Progenitor cell of endocrine pancreas (in vitro differentiated cells): ENCODE measurements at places on chromosomes 6 and 20. TPM values are rescaled to one million over a fixed set of nuclear protein-coding genes. Genes with fewer than 3 reads are reported as not detected.

- H3K27me3 ChIP-seq = no peaks in the 10 kb centered on the region
- no peak overlapping the region for H3K4me3 ChIP-seq
- no peak for DNase-seq
- H3K27ac ChIP-seq = no peak overlapping the region
- H3K4me1 ChIP-seq = peaks cover 43% of the 10 kb centered on the region
These were observed 22.8 kb downstream of the FYN start for GRCh38 chr6:111850295-111850937.

DNA sequence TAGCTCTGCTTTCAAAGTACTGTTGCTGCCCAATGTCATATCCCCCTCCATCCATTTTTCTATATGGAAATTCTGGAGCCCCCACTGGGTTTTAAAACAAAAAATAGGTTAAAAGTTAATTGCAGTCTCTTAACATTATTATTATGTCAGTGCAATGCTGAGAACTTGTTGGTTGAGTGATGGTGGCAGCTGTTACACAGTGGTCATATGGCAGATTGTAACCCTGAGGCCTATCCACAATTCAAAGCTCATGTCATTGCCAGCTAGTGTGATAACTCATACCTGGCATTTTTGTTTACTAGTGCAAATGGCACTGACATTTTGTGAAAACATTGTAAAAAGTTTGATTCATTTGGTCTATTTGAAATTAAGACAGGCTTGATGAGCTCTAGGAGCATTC lies 305.7 kb upstream of the FLRT3 start:
- H3K4me3 ChIP-seq = no peak overlapping the region
- H3K36me3 ChIP-seq = peaks cover 7% of the 10 kb centered on the region
- peaks cover 4% of the 10 kb centered on the region for H3K4me1 ChIP-seq
- H3K27me3 ChIP-seq = no peaks in the 10 kb centered on the region
- DNase-seq = no peak

- DNase-seq = no peak
- H3K4me3 ChIP-seq = no peak overlapping the region
- H3K4me1 ChIP-seq = peaks cover 10% of the 10 kb centered on the region
- H3K27ac ChIP-seq = no peak overlapping the region
- H3K36me3 ChIP-seq = no peaks in the 10 kb centered on the region
These were observed 4.6 kb upstream of the MDGA1 start for GRCh38 chr6:37702314-37702713.

DNA sequence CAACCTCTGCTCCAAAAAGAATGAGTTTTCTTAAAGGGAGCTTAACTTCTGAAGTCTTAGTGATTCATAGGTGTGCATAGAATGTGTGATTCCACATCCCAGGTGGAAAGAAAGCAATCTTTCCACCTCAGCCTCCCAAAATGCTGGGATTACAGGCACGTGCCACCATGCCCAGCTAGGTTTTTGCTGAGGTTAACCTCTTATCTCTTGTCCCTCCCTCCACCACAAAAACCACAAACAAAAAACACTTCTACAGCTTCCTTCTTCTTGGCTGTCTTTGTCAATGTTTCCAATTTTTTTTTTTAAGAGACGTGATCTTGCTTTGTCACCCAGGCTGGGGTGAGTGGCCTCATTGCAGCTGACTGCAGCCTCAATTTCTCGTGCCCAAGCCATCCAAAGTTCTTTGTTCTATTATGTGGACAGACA lies 8.1 kb upstream of the CSE1L start:
- H3K4me1 ChIP-seq = peaks cover 2% of the 10 kb centered on the region
- no peak for DNase-seq
- H3K4me3 ChIP-seq = no peak overlapping the region
- peaks cover 3% of the 10 kb centered on the region for H3K36me3 ChIP-seq
- H3K27me3 ChIP-seq = no peaks in the 10 kb centered on the region

SLC13A3 gene
- total RNA-seq = 2.9 and 5.0 TPM in 2 replicates

DNA sequence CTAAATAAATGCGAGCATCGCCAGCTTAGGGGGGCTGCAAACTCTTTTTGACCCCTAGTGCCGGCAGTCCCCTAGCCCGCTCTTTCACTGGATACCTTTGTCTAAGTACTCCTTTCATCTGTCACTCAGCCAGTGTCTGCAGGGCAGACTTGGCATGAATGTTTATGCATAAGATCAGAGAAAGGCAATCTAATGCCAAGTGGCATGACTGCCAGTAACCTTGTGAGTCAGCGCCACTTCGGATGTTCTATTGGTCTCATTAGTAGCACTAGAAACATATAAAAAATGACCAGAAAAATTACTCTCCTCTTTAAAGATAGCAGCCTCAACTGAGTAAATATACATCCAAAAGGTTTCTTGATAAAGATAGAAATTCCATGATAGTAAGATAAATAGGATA lies 192.2 kb downstream of the TBC1D32 start:
- no peak overlapping the region for H3K4me3 ChIP-seq
- no peak for DNase-seq

C20orf141 gene
- not detected in 2 replicates for total RNA-seq

DNA sequence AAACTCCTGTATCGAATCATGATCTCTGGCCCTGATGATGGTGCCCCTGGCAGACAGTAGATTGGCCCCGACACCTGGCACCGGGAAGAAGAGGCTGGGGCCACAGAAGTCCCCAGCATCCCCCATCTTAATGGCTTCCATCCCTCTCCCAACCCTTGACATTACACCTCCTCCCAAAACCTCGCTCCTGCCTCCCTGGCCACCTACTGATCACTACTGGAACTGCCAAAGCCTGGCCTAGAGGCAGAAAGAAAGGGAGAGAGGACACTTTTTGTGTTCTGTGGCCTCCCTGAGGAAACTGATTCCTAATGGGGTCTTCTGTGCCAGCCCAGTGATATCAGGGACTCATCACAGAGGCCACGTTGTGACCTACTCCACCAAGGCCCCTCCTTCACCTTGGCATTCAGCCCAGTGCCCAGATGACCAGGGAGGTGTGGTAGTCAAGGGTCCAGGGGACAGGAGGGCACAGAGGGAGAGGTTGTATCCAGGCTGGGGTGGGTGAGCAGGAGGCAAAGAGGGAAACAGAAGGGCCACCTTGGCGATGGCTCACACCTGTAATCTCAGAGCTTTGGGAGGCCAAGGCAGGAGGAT lies 6.1 kb downstream of the C20orf173 start:
- no peak for DNase-seq
- no peaks in the 10 kb centered on the region for H3K4me1 ChIP-seq
- no peaks in the 10 kb centered on the region for H3K27me3 ChIP-seq
- no peak overlapping the region for H3K4me3 ChIP-seq
- no peak overlapping the region for H3K27ac ChIP-seq

GRCh38 chr6:44253307-44254101 lies 3.8 kb downstream of the SLC35B2 start:
- peak overlapping the region; percentile 49 for H3K27ac ChIP-seq
- no peaks in the 10 kb centered on the region for H3K27me3 ChIP-seq
- H3K4me1 ChIP-seq = peaks cover 42% of the 10 kb centered on the region
- DNase-seq = no peak
- no peak overlapping the region for H3K4me3 ChIP-seq
